ENCODE measurements at places on chromosomes 1 and 21.

- DNase-seq = no peak
Measured at GRCh38 chr1:203591626-203592025, 35.0 kb upstream of the ATP2B4 start.

- DNase-seq = no peak
Measured at GRCh38 chr1:3237994-3238702, 169.1 kb downstream of the PRDM16 start.

- no peak for DNase-seq
Measured at GRCh38 chr1:43272161-43272560, 2.4 kb downstream of the TMEM125 start.

DNA sequence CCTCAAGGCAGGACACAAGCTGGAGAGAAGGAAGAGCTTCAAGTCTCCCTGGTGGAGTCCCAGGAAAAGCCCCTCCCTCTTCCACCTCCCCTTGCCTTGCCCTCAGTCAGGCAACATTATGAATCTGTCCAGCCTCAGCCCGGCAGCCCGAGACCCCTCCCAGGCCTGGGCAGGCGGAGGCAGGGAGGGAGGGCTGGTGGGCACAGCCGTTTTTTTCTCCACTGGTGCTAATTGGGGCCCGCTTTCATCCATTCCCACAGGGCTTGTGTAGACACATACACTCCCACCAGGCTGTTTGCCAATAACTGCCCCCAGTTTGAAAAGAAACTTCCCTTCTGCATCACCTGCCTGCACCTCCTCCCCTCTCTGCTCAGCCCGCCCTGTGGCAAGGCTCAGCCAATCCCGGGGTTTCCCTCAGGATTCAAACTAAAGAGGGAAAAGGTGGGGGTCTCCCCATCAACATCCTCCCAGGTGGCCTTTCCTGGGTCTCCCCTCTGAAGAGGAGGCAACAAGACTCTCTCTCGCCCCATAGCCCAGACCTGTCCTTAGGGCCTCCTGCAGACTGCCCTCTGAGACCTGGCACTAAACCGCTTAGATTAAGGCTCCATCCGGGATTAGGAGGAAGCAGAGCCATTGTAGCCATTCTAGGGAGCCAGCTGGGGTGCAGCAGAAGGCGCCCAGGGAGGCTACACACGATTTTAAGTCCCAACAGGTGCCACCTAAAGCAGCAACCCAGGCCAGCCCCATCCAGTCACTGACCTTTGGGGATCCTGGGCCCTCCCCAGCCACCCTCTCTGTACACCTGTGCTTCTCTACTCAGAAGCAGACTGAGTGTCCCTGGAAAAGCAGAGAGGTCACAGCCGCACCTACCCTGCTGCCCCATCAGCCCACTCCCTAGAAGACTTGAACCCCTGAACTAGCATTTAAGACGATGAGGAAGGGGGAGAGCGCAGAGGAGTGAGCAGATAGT, 3.5 kb downstream of the IGSF9 start:
- DNase-seq = peak; percentile 2

Data from body of pancreas (tissue), 4 donors.